ENCODE measurements at places on chromosomes 3 and 15.

- DNase-seq, result no peak
Observed at GRCh38 chr3:152644478-152644877, 190.5 kb upstream of the P2RY1 start.

- no peak for DNase-seq
Observed at GRCh38 chr3:140187028-140187427, 252.0 kb downstream of the CLSTN2 start.

DNA sequence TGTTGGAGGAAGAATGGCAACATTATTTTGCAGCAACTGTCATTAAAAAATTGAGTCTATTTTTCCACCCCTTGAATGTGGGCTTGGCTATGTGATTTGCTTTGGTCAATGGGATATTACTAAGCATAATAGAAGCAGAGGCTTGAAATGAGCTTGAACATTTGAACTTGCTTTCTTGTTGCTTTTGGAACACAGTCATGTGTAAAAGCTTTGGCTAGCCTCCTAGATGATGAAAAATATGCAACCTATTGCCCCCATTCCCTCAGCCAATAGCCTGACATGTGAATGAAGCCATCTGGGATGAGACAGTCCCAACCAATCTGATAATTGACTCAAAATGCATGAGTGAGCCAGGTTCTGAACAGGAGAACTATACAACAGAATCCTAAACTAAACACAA, 78.4 kb downstream of the PLSCR2 start:
- no peak for DNase-seq

DNA sequence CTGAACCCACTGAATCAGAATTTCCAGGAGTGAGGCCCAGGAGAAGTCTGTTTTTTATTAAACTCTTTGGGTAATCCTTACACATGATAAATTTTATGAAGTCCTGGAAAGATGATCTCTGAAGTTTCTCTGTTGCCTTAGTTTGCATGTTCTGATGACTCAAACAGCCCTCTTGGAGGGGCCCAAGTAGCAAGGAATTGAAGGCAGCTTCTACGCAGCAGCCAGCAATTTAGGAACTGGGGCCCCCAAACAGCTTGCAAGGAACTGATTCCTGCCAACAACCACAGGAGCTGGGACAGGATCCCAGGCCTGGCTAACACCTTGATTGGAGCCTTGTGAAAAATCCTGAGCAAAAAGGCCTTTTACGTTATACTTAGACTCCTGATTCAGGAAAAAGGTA, 5.4 kb upstream of the ACP3 start:
- DNase-seq, result no peak

DNA sequence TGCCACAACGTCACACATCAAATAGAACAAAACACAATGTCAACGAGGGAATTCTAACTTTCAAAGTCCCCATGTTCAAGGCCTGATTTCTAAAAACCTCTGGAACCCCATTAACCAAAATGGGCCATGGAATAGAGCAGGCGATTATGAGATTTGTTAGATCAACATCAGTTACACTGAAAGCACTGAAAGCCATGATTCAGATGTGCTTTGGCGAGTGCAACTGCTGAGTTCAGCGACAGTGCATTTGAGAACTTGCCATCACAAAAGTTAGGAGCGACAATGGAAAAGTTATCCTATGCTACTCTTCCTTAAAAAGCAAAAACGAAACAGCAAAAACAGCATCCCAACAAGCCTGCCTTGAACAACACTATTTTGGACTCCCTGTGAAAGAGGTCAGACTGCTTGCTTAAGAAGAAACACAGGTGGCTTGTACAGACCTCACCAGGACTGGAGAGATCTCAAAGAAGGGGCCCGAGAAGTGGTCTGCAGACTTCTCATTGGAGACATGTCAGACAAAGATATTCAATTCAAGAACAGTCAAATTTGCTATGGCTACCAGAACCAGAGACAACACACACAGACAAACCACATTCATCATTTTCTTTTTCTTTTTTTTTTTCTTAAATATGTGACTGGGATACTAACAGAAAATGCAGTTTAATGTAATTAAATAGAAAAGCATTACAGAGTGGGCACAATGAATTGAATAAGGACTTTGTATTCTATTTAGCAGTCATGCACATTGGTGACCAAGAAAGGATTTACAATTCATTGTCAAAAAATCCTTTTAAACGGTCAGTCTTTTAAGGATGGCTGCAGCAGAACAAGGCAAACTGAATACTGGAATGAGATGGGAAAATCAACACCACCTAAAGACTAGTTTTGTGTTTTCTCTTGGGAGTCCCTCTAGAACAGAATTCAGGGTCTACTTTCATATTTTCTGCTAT, 20.9 kb downstream of the UQCC5 start:
- no peak for DNase-seq

- no peak for DNase-seq
Observed at GRCh38 chr3:167864552-167864874, 129.0 kb downstream of the SERPINI1 start.

Measured in activated CD4-positive, alpha-beta memory T cell treated with anti-CD3 and anti-CD28 coated beads for 36 hours (primary cell).